ENCODE measurements at places on chromosomes 3 and 15.

GRCh38 chr3:101811875-101812274, 32.9 kb downstream of the NXPE3 start:
- DNase-seq, result no peak

DNA sequence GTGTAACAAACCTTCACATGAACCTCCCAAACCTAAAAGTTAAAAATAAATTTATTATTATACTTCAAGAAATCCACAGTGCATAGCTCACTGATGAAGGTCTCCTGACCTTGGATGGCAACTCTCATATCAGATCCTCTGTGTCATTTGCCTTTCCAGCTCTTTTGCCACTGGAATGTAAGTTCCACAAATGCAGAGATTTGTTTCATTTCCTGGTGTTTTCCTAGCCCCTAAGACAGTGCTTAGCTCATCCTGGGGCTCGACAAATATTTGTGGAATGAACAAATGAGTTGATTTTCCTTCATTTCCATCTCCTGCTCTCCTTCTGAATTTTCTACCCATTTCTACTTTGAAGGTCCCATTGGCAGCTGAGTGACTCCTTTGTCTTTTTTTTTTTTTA, 56.0 kb downstream of the FRMD4B start:
- no peak for DNase-seq

GRCh38 chr3:183930086-183930485, 45.4 kb upstream of the PARL start:
- DNase-seq, result no peak

DNA sequence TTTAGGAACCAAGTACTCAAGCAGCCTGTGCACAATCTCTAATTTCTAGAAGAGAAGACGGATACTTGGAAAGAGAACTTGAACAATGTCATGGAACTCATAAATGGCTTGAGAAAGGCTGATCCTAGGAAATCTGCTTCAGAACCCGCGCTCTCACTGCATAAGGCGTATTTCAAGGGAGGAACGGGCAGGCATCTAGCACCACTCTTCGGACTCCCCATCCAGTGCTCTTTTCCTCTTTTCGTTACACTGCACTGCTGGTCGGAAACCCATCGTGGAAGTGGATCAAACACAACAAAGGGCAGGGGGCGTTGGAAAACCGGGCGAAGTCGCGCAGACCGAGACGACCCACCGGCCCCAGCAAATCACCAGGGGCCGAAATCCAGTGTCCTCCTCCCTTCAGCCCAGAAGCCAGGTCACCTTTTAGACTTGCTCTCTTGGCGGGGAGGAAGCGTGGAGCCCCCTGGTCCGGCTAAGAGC, 539 bp upstream of the TLNRD1 start:
- DNase-seq, result no peak

GRCh38 chr3:135050536-135050935, 255.5 kb downstream of the EPHB1 start:
- no peak for DNase-seq

GRCh38 chr3:4841776-4842440, 137.3 kb upstream of the BHLHE40 start:
- no peak for DNase-seq

- DNase-seq, result peak; percentile 72
These were observed 451 bp downstream of the CHCHD4 start for GRCh38 chr3:14124223-14124614.

GRCh38 chr15:48058371-48058770, 62.4 kb upstream of the SLC24A5 start:
- DNase-seq, result no peak

- no peak for DNase-seq
These were observed 90.7 kb downstream of the CNTN6 start for GRCh38 chr3:1183320-1184048.

DNA sequence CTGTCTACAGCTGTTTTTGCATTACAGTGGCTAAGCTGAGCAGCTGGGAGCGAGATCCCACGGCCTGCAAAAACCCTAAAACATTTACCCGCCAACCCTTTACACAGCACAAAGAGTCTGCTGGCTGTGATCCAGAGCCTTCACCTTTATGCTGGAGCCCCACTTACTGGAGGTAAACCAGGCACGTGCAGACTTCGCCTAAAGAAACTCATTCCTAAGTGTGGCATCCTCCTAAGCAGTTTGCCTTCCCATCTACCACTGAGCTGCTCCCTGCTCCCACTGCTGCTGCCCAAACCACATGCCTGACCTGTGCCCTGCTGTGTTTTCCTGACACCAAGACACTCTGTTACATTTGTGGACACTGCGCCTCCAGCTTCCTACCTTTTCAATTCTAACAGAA, 53.0 kb downstream of the CHSY1 start:
- no peak for DNase-seq

DNA sequence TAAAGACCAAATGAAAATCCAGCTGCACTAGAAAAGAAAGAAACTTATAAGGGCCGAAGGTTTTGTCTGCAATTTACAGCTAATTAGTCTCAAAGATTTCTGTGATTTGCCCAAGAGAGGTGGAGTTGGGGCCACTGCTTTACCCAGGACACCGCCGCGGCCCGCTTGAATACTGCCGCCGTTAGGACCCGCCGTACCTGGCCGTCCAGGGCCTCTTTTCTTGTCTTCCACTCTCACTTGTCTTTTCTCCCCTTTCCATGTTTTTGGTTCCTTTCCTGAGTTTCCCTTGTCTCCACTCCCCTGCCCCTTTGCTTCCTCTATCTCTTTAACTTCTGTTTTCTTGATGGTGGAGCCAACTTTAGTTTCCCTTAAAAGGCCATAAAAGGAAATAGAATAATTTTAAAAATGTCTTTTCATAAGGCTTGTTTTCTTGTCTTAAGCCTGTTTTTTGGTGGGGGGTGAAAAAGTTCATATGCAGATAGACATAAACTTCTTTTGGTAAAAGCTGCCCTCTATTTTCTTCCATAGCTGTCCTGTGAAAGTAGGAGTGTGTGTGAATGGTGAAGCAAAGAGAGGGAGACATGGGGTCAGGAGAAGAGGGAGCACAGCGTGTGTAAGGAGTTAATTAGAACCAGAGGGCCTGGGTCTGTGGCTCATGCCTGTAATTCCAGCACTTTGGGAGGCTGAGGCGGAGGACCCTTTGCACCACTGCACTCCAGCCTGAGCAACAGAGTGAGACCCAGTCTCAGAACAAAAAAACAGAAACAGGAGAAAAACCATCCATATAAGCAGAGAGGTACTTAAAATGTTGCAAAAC, 16.0 kb upstream of the CCNL1 start:
- no peak for DNase-seq

DNA sequence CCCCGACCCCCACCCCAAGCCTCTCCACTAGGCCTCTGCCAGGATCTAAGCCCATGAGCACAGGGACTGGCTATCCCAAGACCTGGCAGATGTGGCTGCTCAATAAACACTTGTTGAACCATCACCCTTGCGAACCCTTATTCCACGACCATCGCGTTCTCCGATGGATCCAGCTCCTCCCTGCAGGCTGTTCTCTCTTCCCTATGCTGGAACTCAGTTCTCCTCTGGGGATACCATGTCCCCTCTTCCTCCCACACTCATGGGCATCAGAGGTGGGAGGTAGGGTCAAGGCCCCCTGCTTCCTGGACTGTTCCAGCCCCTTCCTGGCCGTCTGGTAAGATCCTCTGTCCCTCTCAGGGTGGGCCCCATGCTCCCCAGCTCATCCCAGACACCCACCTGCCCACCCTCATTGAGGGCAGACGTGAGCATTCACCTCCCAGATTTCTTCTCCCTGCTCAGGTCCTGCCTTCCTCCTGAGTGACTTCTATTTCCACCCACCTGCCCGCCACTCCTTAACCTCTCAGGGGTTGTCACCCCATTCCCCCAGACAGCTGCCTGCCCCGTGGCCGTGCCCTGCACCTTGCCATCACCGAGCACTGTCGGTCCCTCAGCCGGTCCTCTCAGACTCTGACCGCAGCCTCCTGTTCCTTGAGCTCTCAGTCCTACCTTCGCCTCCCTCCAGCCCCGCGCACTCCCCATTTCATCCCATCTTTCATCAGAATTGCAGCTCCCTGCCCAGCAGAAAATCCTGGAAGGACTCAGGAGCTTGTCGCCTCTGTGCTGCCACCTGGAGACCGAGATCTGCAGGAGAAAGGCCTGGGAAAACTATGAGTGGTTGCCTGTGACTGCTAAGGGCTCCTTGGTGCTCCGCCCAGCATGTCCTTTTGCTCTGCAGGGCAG, 42.0 kb downstream of the PML start:
- no peak for DNase-seq

DNA sequence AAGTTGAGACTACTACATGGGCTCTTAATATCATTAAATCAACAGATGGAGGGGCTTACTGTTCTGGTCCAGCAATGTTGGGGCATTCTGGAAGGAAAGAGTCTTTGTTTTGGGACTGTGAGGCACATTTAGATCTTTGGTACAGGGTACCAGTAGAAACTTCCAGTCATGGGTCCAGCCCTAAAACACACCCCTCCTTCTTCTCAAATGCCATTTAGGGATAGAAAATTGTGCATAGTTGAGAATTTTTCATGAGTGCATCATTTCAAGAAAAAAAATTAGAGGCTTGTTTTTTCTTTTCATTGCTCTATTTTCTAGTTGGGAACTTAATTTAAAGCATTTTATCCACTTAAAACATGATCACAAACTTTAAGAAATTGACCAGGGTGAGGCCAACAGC, 4.1 kb upstream of the RTP1 start:
- DNase-seq, result no peak

- no peak for DNase-seq
These were observed 23.7 kb upstream of the CD47 start for GRCh38 chr3:108114423-108115065.

DNA sequence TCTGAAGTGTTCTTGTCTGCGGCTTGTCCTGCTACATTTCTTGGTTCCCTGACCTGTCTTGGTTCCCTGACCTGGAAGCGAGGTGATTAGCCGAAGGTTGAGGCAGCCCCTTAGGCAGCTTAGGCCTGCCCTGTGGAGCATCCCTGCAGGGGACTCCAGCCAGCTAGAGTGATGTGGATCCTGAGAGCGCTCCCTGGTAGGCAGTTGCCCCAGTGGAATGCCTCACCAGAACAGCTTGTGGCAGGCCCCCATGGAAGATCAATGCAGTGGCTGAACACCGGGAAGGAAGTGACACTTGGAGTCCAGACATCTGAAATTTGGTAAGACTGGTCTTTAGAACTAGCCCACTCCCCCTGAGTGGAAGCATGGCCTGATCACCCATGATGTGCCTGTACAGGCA, 5.5 kb upstream of the ROBO1 start:
- DNase-seq, result no peak
